Esophagus squamous epithelium (tissue), 5 donors: ENCODE measurements at places on chromosomes 12 and 14. TPM values are rescaled to one million over a fixed set of nuclear protein-coding genes. Genes with fewer than 3 reads are reported as not detected.

The KRT84 gene
- not detected for total RNA-seq

The STYK1 gene
- total RNA-seq = 11.7 TPM

The CLEC14A gene
- 12.7 TPM for total RNA-seq

The IFNG-AS1 gene
- not detected for total RNA-seq

The KRT83 gene
- total RNA-seq = not detected

The TBPL2 gene
- not detected for total RNA-seq

The GALNT6 gene
- total RNA-seq = 13.9 TPM
